Bronchial epithelial cell (primary cell): ENCODE measurements at places on chromosomes 1 and 21.

DNA sequence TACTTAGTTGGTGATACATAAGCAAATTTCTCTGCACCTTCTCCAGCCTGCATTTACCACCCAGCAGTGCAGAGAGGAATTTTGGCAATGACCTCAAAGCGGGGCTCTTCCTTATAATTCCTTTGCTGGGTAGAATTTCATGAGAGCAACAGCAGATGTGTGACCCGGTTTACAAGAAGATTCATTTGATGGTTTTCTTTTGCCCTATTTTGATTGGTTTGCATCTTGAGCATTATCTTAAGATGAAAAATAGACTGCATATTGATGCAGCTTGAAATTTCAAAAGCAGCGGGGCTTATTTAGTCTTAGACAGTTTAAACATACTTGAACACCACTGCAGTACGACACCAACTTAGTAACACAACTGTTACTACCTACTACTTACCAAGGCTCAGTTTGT is 378.9 kb downstream of the TTLL7 start:
- no peak for DNase-seq

GRCh38 chr1:3053986-3054385 is 15.0 kb upstream of the PRDM16 start:
- DNase-seq = no peak

GRCh38 chr21:28224191-28224726 is 768.4 kb downstream of the LTN1 start:
- DNase-seq = no peak

DNA sequence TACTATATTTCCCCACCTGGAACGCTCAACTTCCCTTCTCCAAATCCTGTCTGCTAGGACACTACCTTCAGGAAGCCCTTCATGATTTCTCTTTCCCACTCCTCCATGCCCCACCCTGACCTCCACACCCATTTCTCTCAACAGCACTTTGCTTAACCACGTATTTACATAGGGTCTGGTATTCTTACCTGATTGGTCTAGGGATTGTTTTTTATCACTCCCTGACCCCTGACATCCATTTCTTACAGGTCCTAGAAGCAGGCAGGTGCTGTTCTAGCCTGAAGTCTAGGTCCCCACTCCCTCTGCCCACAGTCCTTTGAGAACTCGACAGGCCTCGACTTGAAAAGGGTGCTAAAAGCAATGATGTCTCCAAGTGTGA is 47.5 kb downstream of the DMAP1 start:
- DNase-seq = no peak

DNA sequence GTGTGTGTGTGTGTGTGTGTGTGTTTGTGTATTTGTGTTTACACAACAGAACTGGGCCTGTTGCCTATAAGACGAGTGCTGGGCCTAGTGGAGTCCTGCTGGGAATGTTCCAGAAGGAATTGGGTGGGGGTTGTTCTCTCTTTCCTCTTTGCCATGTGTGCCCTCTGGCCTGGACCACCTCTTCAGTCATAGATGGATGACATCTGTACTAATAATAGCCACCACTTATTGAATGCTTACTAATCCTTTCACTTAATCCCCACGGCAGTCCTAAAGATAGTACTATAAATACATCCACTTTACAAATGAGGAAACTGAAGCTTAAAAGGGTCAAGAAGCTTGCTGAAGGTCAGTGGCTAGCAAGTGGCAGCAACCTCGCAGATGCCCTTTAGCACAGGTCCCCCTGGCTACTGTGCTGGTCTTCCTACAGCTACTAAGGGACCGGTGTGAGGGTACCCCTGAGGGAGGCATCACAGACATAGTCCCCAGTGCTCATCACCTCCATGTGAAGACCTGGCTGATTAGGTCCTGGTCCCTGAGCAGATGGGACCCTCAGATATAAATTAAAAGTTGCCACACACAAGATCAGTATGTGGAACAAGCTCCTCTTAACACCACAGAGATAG is 55.2 kb upstream of the KIF1B start:
- DNase-seq = no peak

DNA sequence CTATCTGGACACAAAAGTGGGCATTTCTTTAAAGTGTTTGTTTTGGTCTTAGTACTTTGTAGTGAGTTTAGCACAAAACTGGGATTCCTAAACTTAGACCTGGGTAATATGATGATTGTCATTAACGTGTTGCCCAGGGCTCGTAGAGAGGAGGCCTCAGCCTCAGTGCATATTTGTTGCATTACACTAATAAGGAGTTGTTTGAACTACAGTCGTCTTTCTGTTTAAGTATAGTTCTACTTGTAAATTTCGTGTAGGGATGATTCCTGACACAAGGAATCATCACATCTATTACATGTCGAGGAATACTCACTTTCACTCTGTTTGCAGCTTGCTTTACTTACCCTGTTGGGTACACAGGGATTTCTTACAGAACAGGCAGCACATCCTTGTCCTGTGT is 85.0 kb downstream of the PRDM2 start:
- DNase-seq = no peak

DNA sequence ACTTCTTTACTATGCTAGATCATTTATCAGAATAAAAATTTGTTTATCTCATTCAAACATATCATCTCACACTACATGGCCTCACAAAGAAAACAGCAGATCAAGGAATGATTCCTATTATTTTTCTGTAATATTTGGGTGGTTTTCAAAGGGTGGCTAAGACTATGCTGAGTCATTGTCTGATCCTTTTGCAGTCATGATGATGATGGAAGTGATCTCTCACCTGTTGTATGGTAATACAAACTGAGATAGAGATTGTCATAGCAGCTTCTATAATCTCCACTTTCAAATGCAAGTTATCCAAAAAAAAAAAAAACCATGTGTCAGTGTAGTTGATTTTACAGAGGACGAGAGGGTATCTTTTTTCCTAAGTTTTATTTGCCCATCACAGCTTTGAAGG is 37.2 kb upstream of the GBP5 start:
- DNase-seq = peak; percentile 48

- DNase-seq = no peak
Measured at GRCh38 chr1:8687538-8687937, 129.9 kb downstream of the RERE start.

DNA sequence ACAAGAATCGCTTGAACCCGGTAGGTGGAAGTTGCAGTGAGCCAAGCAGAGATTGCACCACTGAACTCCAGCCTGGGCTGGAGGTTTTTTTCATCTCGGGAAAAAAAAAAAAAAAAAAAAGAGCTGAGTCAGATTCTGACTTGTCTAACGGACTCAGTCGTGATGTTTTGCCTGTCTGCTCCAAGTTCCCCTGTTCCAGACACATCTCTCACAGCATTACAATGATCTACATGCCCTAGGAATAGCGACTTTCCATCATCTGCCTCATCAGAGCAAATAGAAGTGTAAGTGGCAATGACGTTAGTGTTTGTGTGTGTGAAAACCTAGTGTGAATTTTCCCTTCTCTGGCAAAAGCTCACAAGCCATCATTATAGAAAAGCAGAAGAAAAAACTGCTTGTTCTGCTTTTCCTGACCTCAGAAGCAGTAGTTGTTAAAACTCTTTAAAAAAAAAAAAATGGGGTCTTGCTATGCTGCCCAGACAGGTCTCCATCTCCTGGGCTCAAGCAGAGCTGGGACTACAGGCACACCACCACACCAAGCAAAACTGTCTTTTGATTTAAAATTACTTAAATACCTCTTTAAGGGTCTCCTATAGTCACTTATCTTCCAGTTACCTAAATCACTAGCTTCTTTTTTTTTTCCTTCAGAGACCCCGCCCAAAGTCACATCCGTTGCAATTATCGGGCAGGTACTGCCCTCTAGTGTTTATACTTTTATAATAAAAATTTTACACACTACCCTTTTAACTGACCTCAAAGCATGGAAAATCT is 37.3 kb downstream of the PLEKHO1 start:
- DNase-seq = peak; percentile 30

DNA sequence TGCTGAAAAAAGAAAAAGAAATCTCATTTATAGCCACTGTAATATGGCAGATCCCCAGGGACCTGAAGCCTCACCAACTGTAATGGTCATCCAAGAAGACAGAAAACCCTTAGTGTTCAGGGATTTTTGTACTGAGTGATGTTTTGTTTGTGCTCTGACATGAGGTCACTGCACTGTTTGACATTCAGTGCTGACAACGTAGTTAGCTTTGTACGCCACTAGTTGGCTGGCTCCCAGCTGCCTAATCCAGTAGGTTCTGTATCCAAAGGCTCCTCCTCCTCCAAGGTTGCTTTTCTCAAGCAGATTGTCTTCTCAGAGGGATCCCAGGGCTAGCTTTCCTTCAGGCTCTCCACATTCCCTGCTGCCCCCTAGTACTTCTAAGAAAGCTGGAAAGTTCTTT is 9.5 kb upstream of the YRDC start:
- DNase-seq = peak; percentile 13

DNA sequence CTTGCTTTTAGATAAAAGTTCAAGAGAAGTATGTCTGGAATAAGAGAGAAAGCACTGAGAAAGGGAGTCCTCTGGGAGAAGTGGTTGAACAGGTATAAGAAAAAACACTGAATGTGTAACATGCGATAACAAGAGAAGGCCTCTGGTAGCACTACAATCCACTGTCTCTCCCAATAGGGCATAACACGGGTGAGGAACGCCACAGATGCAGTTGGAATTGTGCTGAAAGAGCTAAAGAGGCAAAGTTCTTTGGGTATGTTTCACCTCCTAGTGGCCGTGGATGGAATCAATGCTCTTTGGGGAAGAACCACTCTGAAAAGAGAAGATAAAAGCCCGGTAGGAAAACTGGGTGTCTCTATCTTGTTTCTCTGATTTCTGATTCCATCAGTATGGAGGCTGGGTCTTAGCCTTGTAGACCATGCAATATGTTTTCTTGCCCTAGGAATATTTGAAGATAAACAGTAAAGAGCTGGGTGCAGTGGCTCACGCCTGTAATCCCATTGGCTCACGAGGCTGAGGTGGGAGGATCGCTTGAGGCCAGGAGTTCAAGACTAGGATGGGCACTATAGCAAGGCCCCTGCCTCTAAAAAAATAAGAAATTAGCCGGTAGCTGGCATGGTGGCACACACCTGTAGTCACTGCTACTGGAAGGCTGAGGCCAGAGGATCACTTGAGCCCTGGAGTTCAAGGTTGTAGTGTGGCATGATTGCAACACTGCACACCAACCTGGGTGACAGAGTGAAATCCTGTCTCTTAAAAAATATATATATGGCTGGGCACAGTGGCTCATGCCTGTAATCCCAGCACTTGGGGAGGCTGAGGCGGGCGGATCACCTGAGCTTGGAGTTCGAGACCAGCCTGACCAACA is 40.4 kb downstream of the DAP3 start:
- DNase-seq = peak; percentile 68

DNA sequence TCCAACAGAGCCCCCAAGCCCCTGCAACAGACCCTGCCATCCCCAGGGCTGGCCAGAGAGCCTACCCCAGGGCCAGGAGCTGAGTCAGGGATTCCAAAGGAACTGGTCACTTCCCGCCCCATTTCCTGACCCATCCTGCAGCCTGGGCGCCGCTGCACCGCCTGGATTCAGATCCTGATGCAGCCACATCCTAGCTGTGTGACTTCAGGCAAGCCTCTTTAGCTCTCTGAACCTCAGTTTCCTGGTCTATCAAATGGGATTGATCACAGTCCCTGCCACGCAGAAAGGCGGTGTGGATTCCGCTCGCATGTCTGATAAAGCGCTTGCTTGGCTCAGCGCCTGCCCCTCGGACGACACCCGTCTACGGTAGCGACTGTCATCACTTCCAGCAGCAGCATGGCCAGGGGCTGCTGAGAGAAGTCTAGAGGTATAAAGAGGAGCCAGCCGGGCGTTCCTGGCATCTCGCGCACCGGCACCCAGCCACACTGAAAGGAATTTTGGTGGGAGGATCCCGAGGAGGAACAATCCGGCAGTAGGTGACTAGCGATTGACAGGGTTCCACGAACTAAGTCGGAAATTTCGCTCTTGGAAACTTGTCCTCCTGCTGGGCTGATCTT is 10.1 kb downstream of the EPHA2 start:
- peak; percentile 82 for DNase-seq

DNA sequence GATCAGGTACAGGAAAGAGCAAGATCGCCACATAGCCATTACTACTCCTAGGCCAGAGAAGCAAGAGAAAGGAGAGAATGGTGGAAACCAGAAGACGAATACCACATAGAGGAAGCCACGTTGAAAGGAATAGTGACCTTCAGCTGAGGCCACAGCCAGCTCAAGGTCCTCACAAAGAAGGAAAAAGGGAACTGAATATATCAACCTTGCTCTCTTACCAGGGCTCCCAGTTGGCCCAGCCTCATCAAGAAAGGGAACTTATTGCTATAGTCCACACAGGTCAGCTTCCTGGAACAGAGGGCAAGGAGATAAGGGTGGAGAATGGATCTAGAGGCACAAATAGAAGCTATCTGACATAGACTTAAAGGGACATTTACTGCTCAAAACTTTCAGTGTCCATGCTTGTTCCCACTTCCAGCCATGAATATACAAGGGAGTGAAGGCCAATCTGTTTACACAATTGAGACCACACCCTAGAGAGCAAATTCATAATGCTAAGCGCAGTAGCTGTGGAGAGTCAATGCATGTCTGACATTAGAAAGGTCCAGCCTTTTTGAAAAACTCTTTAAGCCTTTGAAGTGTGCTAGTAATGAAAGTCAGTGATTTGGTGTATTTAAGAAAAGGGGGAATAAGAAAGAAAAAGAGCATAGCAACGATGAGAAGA is 120.7 kb upstream of the ZC3H11B start:
- DNase-seq = no peak

- no peak for DNase-seq
Measured at GRCh38 chr1:17887661-17888371, 132.7 kb downstream of the ACTL8 start.

- DNase-seq = no peak
Measured at GRCh38 chr1:229023651-229024300, 247.1 kb upstream of the RAB4A start.

GRCh38 chr1:96234299-96234698 is 487.3 kb upstream of the PTBP2 start:
- peak; percentile 74 for DNase-seq
